Psoas muscle (tissue), 8 donors: ENCODE measurements at places on chromosomes 7 and 10.

- DNase-seq = no peak
- no peaks in the 10 kb centered on the region for H3K36me3 ChIP-seq
- no peak overlapping the region for H3K27ac ChIP-seq
- H3K27me3 ChIP-seq = no peaks in the 10 kb centered on the region
- H3K4me1 ChIP-seq = peaks cover 29% of the 10 kb centered on the region
These were observed 7.1 kb downstream of the COBL start for GRCh38 chr7:51309361-51310130.

DNA sequence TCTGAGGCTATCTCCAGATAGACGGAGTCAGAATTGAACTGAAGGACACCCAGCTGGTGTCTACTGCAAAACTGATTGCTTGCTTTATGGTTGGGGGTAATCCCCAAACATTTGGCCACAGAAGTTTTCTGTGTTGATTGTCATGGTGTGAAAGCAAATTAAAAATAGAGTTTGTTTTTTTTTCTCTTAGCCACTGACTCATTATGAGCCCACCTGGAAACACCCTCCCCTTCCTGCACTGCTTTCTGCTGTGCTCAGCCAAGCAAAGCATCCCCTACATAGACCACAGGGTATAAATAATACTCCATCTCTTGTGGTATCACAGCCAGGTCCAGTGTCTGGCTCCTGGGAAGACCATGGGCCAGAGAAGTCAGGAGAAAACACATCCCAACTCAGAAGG lies 6.5 kb upstream of the VWC2 start:
- no peaks in the 10 kb centered on the region for H3K36me3 ChIP-seq
- no peak for DNase-seq
- H3K27ac ChIP-seq = no peak overlapping the region
- H3K4me1 ChIP-seq = no peaks in the 10 kb centered on the region

DNA sequence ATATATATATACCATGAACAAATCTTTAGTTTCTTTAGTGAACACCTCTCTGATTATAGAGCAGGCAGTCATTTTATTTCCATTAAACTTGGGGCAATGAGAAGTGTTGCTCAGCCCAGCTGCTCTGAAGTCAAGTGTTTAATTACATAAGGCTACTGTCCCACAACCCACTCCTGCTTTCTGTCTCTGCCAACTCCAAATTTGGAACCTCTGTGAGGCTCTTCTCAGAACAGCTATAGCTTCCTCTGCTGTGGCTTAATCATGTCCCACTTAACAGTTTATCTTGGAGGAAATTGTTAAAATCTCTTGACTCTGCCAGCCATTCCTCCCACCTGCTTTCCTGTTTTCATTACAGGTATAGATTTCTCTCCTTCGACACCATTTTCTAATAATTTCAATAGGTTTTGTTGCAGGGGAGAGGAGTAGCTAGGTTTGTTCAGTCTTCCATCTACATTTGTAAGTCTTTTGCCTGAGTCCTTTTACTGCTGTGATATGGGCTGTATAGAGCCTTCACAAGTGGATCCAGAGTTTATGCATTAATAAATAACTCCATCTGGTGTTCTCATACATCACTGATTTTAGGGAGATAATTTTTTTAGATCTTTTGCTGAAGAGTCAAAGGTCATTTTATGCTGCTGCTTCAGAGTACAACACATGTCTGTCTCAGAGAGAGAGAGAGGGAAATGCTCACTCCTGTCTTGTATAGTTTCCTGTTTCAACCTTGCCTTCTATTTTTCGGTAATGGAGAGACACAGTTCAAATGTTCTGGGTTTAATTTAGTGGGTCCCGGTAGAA lies 170.4 kb downstream of the WNT2 start:
- no peak overlapping the region for H3K4me3 ChIP-seq
- no peak for DNase-seq
- H3K27ac ChIP-seq = peak overlapping the region; percentile 27
- H3K4me1 ChIP-seq = peaks cover 35% of the 10 kb centered on the region

DNA sequence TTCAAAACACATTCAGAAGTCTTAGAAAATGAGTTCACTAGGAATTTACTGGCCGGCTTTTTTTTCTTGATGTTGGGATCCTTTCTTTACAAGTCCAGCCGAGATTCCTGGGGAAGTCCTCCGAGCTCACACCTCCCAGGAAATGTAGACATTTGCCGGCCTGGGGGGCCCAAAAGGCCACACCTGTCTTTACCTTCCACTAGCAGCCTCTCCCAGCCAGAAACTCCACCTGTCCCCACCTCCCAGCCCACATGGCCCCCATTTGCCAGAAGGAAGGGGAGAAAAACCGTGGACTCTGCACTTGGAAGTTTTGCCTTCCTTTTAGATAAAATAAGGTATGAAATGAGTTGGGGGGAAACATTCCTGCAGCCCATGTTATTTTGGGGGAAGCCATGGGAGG lies 27.6 kb upstream of the EMX2 start:
- peaks cover 5% of the 10 kb centered on the region for H3K27me3 ChIP-seq
- H3K4me3 ChIP-seq = no peak overlapping the region
- H3K36me3 ChIP-seq = no peaks in the 10 kb centered on the region
- DNase-seq = no peak
- no peak overlapping the region for H3K27ac ChIP-seq
- no peaks in the 10 kb centered on the region for H3K4me1 ChIP-seq

GRCh38 chr7:69374044-69374425 lies 224.2 kb upstream of the AUTS2 start:
- no peak overlapping the region for H3K27ac ChIP-seq
- no peaks in the 10 kb centered on the region for H3K4me1 ChIP-seq
- no peaks in the 10 kb centered on the region for H3K36me3 ChIP-seq

- no peaks in the 10 kb centered on the region for H3K4me1 ChIP-seq
- H3K36me3 ChIP-seq = no peaks in the 10 kb centered on the region
- no peaks in the 10 kb centered on the region for H3K27me3 ChIP-seq
- no peak for DNase-seq
- no peak overlapping the region for H3K4me3 ChIP-seq
These were observed 333.9 kb downstream of the AUTS2 start for GRCh38 chr7:69932034-69932628.

- no peak overlapping the region for H3K4me3 ChIP-seq
- no peak overlapping the region for H3K27ac ChIP-seq
- no peaks in the 10 kb centered on the region for H3K27me3 ChIP-seq
- DNase-seq = no peak
- no peaks in the 10 kb centered on the region for H3K36me3 ChIP-seq
These were observed 685.7 kb upstream of the IGFBP3 start for GRCh38 chr7:46606761-46607160.

DNA sequence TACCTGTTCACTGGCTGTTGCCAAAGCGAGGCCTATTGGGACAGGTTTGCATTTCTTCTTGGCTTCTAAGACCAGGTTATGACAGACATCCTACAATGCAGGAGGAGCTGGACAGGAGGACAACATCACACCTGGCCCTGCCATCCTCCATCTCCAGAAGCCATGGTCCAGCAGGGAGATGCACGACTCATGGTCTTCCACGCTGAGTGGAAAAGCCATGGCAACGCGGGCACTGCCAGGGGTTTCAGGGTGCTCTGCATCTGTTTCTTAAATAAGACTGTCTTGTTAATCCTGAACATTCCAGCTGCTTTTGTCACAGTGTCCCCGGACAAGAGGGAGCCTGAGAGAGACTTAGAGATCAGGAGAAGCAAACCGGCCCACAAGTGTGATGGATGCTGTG lies 40.3 kb downstream of the CLRN3 start:
- H3K27me3 ChIP-seq = no peaks in the 10 kb centered on the region
- no peak overlapping the region for H3K27ac ChIP-seq
- H3K4me1 ChIP-seq = no peaks in the 10 kb centered on the region
- DNase-seq = no peak

DNA sequence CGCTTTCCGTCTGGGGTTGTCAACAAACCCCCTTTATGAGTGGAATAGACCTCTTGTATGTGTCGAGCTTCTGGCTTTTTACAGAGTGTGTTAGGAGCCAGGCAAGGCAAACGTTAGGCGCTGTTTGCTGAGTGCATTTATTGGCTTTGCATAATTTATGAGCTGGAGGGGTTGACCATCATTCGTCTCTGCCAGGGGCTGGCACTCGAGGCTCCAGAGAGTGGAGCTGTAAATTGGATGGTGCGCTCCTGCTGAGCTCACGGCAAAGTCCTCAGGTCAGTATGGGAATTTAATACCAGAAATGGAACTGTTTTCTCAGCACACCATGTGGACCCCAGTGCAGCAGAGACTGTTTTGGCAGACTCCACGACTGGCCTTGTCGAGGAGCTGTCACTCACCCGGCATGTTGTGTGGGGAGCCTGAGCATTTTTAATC lies 699.4 kb upstream of the GALNT17 start:
- no peaks in the 10 kb centered on the region for H3K4me1 ChIP-seq
- no peak overlapping the region for H3K4me3 ChIP-seq
- H3K27ac ChIP-seq = no peak overlapping the region
- no peaks in the 10 kb centered on the region for H3K27me3 ChIP-seq

DNA sequence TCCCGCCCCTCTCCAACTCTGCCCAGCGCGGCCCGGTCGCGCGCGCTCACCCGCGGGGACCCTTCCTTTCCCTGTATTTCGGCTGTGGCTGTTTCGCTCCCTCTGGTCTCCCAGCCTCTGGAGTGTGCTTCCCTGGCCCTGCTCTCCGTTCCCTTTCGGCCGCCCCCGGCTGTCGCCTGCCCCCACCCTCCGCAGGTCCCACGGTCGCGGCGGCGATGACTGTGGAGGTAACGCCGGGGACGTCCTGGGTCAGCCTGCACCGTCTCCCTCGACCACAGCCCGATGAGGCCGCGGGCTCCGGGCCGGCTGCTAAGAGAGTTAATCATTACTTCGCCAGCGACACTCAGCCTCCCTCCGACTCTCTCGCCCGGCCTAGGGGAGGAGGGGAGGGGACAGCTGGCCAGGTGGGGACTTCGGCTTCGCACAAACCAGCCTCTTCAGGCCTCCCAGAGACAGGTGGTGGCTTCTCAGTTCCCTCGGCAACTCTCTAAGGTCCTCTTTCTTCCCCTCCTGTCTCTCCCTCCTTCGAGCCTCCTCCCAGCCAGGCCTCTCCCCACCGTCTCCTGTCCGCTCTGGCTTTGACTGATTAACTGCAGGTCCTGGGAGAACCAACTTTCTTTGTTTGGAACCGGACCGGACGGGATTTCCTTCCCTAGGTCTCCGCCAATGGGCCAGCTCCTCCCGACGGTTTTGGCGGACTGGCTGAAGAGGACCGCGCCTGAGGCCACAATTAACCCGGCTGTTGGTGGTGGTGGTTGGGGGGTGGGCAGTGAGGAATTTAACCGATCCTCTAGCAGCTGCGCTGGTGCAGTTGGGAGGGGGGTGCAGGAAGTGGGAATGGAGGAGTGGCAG lies 5.6 kb upstream of the PAX2 start:
- H3K4me3 ChIP-seq = no peak overlapping the region
- no peak for DNase-seq
- H3K4me1 ChIP-seq = peaks cover 16% of the 10 kb centered on the region
- peaks cover 3% of the 10 kb centered on the region for H3K27me3 ChIP-seq

- no peak overlapping the region for H3K4me3 ChIP-seq
- H3K4me1 ChIP-seq = no peaks in the 10 kb centered on the region
- H3K36me3 ChIP-seq = no peaks in the 10 kb centered on the region
- DNase-seq = no peak
- H3K27me3 ChIP-seq = no peaks in the 10 kb centered on the region
These were observed 55.9 kb upstream of the ADRB1 start for GRCh38 chr10:113987805-113988204.

- no peaks in the 10 kb centered on the region for H3K36me3 ChIP-seq
- H3K4me1 ChIP-seq = no peaks in the 10 kb centered on the region
- H3K27me3 ChIP-seq = no peaks in the 10 kb centered on the region
- DNase-seq = no peak
These were observed 29.7 kb downstream of the PLXNA4 start for GRCh38 chr7:132546366-132547127.

- no peaks in the 10 kb centered on the region for H3K36me3 ChIP-seq
- no peak overlapping the region for H3K27ac ChIP-seq
- H3K27me3 ChIP-seq = no peaks in the 10 kb centered on the region
- H3K4me1 ChIP-seq = peaks cover 4% of the 10 kb centered on the region
- DNase-seq = no peak
These were observed 222.3 kb downstream of the PLXNA4 start for GRCh38 chr7:132353936-132354335.

DNA sequence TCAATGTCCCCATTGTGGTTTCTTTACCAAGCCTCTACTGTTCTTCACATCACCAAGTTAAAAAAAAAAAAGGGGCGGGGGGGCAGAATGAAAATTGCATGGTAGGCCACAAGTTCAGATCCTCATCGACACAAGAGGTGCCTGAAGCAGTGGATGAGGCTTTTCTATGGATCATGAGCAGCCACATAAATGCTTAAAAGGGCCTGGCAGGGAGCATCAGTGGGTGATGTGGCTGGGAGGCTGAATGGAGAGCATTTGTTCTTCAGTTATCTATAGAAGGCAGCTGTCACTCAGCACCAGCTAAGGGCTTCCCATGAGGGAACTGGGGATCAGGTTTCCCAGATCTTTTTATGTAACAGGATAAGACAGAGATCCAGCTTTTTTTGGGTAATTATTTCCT lies 117.9 kb downstream of the CFTR start:
- H3K27me3 ChIP-seq = no peaks in the 10 kb centered on the region
- no peak for DNase-seq
- H3K27ac ChIP-seq = no peak overlapping the region
- no peak overlapping the region for H3K4me3 ChIP-seq
- H3K4me1 ChIP-seq = no peaks in the 10 kb centered on the region
- no peaks in the 10 kb centered on the region for H3K36me3 ChIP-seq

- H3K27ac ChIP-seq = no peak overlapping the region
- H3K4me3 ChIP-seq = no peak overlapping the region
- H3K36me3 ChIP-seq = no peaks in the 10 kb centered on the region
- no peak for DNase-seq
These were observed 209.6 kb upstream of the SH2B2 start for GRCh38 chr7:102077081-102077480.

- no peak overlapping the region for H3K4me3 ChIP-seq
- no peak overlapping the region for H3K27ac ChIP-seq
- no peak for DNase-seq
- no peaks in the 10 kb centered on the region for H3K27me3 ChIP-seq
These were observed 21.4 kb upstream of the KIF20B start for GRCh38 chr10:89679986-89680385.

DNA sequence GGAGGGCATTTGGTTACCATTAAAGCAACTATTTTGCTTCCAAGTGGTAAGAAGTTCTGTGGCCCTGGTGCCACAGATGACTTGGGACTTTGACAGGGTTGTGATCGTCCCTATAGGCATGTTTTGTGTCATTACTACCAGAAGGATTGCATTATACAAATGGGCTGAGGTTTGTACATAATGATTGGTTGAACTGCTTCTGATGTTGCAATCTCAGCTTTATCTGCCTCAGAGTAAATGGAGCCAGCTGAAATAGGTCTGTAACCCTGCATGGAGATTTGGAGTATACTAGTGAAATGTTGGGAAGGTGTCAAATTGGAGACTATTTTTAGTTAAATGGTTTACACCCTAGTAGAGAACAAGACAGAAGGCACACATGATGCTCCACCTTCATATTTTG lies 46.1 kb upstream of the SEPTIN7 start:
- DNase-seq = no peak
- H3K36me3 ChIP-seq = no peaks in the 10 kb centered on the region
- H3K4me1 ChIP-seq = peaks cover 44% of the 10 kb centered on the region
- H3K27ac ChIP-seq = peak overlapping the region; percentile 80
